ENCODE measurements at places on chromosomes 3 and 15.

DNA sequence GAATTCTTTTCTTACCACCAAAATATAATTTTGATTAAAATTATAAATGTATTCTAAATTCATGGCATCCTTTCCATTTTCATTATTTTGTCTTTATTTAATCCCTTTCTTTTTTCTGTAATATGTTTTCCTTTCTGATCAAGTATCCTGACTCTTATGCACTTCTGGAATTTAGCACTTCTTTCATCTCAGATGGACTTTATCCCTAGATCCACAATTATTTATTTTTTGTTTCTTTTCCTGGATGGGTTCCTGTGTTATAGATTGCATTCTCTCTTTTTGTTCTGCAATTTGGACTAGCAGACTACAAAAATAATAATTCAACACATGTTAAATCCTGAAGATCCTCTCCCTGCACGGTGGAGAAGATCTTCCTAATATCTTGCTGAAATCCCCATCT, 76.9 kb upstream of the CDIN1 start:
- DNase-seq: no peak

- no peak for DNase-seq
Measured at GRCh38 chr3:65313666-65314065, 625.9 kb upstream of the ADAMTS9 start.

DNA sequence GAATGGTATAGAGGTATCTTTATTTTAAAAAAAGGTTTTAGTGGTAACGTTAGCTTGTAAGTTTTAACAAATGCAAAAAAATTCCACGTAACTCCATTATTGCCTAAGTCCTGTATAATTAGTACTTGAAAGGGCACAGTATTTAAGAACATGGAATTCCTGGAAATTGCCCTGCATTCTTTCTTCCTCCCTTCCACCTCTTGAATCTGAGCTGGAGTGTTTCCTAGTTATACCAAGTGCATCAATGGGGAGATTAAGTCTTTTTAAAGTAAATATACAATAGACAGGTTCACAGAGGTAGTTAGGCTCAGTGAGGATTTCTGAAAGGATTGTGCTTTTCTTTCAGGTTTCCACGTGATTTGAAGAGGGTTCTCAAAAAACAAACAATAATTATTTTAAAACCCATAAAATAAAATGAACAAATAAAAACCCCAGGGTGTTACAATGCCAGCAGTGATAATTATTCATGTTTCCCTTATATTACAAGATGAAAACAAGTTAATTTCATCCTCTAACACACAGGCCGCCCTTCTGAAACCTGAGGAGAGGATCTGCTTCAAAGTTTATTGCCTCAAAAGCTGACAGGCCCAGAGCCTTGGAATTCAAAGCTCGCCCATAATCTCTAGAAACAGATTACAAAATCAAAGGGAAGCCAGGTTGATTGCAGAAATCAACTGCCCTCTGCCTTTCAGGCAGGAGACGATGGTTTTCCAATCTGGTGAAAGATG, 128.8 kb upstream of the LMOD3 start:
- DNase-seq: no peak

- DNase-seq: no peak
Measured at GRCh38 chr3:42159147-42159546, 68.0 kb downstream of the TRAK1 start.

DNA sequence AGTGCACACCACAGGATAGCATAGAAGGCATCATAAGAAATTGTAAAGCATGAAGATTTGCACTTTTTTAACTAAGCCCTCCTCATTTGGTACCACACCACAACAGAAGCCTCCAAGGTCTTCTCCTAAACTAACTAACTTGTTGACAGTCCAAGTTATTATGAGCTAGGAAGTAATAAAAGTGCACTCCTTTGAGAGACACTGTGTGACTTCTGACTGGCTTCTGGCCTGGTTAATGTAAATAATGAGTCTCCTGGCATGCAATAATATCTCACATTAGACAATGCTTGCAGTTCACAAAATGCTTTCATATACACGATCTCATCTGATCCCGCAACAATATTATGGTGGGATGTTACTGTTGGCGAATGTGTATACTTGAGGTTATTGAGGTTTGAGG, 103.9 kb upstream of the SLC24A5 start:
- DNase-seq: no peak

GRCh38 chr3:121989943-121990342, 32.1 kb downstream of the ILDR1 start:
- no peak for DNase-seq

GRCh38 chr3:188417271-188417696, 263.3 kb downstream of the LPP start:
- no peak for DNase-seq

GRCh38 chr15:36863570-36863969, 236.8 kb downstream of the MEIS2 start:
- DNase-seq: no peak

DNA sequence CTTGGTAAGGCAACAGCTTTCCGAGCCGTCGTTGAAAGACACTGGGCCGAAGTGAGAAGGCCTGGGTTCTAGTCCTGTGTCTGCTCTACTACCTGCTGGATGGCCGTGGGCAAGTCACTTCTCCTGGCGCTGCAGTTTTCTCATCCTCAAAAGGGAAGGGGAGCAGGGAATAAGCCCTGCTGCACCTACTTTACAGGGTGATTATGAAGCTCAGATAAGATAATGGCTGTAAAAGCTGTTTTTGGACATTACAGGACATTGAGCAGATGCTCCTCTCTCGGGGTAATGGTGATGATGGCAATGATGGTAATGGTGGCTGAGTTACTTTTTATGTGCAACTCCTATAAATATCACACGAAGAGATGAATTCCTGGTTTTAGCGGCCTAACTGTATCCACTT, 152.6 kb downstream of the FAM43A start:
- DNase-seq: no peak

- no peak for DNase-seq
Measured at GRCh38 chr3:71710906-71711494, 14.2 kb downstream of the EIF4E3 start.

DNA sequence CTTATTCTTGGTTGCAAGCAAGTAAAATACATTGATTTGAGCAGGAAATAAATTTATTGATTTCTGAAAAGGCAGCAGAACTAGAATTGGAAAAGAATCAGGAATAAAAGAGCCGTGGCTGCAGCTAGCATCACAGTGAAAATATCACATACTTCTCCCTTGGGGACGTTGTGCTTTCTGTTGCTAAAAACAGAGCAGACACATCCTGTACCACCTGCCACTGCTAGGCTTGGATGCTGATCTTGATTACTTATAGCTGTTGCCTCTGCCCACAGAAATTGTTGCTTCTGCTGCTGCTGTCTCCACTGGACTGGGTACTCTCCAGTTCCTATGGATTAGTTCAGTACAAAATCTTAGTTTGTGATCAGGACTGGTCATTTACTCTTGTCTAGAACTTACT, 283.8 kb downstream of the C3orf38 start:
- no peak for DNase-seq

DNA sequence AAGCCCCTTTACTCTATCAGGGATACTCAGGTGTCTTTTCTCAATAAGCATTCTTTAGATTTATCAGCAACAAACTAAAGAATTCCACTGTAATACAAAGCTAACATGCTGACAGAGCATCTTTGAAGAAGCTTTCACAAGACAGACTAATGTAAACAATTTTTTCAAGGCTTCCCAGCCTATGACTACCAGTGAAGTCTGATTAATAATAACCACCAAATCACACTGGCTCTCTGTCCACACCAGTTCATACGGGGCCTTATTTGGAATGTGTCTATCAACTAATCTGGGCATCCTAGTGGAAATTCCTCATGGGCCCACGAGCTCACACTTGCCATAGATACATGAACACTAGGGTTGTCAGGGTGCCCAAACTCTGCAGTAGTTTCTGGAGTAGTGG, 84.5 kb downstream of the EFL1 start:
- DNase-seq: no peak

- no peak for DNase-seq
Measured at GRCh38 chr3:64972793-64973192, 285.0 kb upstream of the ADAMTS9 start.

DNA sequence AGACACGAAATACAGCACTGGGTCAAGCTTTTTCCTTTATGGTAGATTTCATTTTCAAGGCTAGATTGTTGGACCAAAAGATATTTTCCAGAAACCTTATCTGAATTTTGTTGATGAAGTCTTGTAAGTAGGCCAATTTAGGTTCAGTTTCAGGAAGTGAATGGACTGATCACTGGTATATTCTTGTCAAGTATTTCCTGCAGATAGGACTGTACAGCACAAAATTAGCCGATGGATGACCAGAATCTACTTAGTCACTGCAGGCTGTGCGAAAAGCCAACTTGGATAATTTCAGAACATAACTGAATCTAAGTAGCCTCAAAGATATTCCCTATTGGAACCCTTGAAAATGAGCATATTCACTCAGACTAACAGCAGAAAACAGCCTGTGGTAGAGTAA, 206.5 kb downstream of the NR1D2 start:
- no peak for DNase-seq

GRCh38 chr3:5055357-5056110, 66.6 kb upstream of the ARL8B start:
- DNase-seq: no peak

DNA sequence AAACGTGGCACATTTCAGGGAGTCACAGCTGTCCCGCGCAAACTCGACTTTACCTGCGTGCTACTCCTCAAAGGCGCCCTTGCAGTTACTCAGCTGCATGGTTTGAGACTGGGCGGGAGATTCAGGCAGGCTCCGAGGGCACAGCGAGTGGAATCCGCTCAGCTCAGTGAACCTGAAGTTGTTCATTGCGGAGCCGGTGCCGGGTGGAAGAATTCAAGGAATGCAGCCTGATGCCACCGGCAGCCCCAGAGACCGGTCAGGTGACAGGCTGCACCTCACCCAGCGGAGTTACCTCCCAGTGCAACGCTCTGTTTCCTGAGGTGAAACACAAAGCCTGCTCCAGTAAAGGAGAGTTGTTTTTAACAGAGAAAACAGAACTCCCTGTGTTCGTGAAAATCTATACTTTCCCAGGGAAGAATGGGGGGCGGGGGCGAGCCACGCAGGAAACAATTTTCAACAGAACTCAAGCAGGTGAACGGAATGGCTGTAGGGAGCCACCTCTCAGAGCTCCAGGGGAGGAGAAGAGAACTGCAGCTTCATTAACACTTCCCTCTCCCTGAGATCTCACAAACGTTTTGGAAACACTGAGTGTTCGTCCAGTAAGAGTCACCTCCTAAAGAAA, 3.8 kb downstream of the VEPH1 start:
- DNase-seq: no peak

GRCh38 chr3:127670761-127671522, 1.8 kb upstream of the ABTB1 start:
- no peak for DNase-seq

DNA sequence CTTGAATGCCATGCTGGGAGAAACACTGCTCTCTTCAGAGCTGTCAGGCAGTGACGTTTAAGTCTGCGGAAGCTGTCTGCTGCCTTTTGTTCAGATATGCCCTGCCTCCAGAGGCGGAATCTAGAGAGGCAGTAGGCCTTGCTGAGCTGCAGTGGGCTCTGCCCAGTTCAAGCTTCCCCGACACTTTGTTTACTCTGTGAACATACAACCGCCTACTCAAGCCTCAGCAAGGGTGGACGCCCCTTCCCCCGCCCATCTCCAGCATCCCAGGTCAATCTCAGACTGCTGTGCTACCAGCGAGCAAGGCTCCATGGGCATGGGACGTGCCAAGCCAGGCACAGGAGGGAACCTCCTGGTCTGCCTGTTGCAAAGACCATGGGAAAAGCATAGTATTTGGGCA, 99.7 kb downstream of the TAFA4 start:
- DNase-seq: no peak

- DNase-seq: no peak
Measured at GRCh38 chr3:133995264-133995663, 34.5 kb downstream of the SLCO2A1 start.

- DNase-seq: no peak
Measured at GRCh38 chr3:124772081-124772831, 42.0 kb downstream of the UMPS start.

All from NCI-H187 treated with DMSO at 0.1 percent for 48 hours (cell line).